Smooth muscle cell of bladder (primary cell): ENCODE measurements at places on chromosomes 2 and 18. TPM values are rescaled to one million over a fixed set of nuclear protein-coding genes. Genes with fewer than 3 reads are reported as not detected.

PARD3B gene
- total RNA-seq = 16.5 and 19.1 TPM in 2 replicates

RAB6C gene
- not detected in 2 replicates for total RNA-seq

FMNL2 gene
- 20.8 and 21.2 TPM in 2 replicates for total RNA-seq

FEV gene
- total RNA-seq = not detected in 2 replicates

EDAR gene
- not detected in 2 replicates for total RNA-seq

LRRC30 gene
- not detected in 2 replicates for total RNA-seq

UGT1A9 gene
- total RNA-seq = under 0.01 TPM in 1 of 2 replicates, not detected in the other

UGT1A8 gene
- total RNA-seq = 0.37 and 0.71 TPM in 2 replicates

GRB14 gene
- 0.71 and 1.5 TPM in 2 replicates for total RNA-seq

ANKRD30BL gene
- not detected in 2 replicates for total RNA-seq

MAP3K20 gene
- total RNA-seq = 66.4 and 93.6 TPM in 2 replicates

RGPD3 gene
- 0.09 and 0.14 TPM in 2 replicates for total RNA-seq

RIT2 gene
- not detected in 2 replicates for total RNA-seq

TEX44 gene
- total RNA-seq = not detected in 2 replicates

SLC16A14 gene
- total RNA-seq = 3.3 and 4.1 TPM in 2 replicates

GRHL1 gene
- 0.37 and 0.57 TPM in 2 replicates for total RNA-seq

NTSR2 gene
- under 0.01 TPM in 1 of 2 replicates, not detected in the other for total RNA-seq

SGO2 gene
- total RNA-seq = 2.1 TPM in 2 replicates

HMSD gene
- under 0.01 TPM in 2 replicates for total RNA-seq

FAM110C gene
- total RNA-seq = 0.09 TPM in 1 of 2 replicates, not detected in the other

DLX1 gene
- not detected in 2 replicates for total RNA-seq

COLEC11 gene
- total RNA-seq = 0.57 and 1.4 TPM in 2 replicates

REG3G gene
- not detected in 2 replicates for total RNA-seq

NT5C1B gene
- total RNA-seq = not detected in 2 replicates

TEX51 gene
- not detected in 2 replicates for total RNA-seq

RAB17 gene
- total RNA-seq = 0.14 and 0.28 TPM in 2 replicates

MYCN gene
- not detected in 2 replicates for total RNA-seq

SNTG2 gene
- not detected in 2 replicates for total RNA-seq
